ENCODE measurements at places on chromosomes 12 and 14.

DNA sequence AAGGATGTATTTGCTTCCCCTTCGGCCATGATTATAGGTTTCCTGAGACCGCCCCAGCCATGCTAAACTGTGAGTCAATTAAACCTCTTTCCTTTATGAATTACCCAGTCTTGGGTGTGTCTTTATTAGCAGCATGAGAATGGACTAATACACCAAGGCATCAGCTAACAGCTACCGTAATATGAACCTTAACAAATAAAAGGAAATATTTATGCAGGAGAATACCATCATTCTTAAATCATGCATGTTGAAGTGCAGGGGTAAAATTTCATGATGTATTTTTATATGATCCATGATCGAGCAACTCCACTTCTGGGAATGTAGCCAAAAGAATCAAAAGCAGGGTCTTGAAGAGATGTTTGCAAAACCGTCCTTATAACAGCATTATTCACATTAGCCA lies 379.0 kb downstream of the NPAS3 start:
- DNase-seq = no peak

GRCh38 chr12:99498756-99499155 lies 148.8 kb upstream of the GARIN6 start:
- DNase-seq = no peak

DNA sequence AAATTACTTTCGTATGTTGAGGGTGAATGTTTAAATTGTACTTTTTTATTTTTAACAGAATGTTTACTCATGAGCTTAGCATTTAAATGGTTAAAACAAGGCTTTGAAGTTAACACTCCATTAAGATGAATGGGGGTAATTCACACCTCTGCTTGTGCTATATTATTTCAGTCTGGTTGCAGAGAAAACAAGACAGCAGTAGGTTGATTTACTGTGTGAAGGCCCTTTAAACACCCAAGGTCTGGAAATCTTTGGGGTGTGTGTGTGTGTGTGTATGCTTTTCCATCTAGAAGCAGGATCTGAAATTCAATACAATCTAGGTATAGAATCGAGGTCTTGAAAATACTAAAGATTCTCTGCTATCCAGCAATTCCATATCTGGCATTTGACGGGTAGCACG lies 83.8 kb downstream of the SLC38A6 start:
- DNase-seq = no peak

- no peak for DNase-seq
These were observed 624 bp downstream of the RIN3 start for GRCh38 chr14:92513966-92514843.

GRCh38 chr14:38490273-38490672 lies 234.4 kb upstream of the CLEC14A start:
- DNase-seq = no peak

DNA sequence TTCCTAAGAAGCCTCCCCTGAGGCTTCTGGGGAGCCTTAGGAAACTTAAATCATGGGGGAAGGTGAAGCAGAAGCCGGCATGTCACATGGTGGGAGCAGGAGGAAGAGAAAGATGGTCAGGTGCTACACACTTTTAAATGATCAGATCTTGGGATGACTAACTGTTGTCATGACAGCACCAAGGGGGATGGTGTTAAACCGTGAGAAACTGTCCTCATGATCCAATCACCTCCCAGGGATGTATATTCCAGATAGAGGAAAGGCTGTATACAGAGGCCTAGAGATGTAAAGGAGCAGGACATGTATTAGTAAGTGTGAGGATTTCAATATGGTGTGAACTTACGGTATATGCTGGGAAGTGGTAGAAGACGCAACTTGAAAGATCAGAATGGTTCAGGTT lies 121.1 kb downstream of the CAND1 start:
- no peak for DNase-seq

GRCh38 chr12:5643266-5643665 lies 211.4 kb downstream of the NTF3 start:
- no peak for DNase-seq

- peak; percentile 47 for DNase-seq
These were observed 17.4 kb downstream of the NPC2 start for GRCh38 chr14:74475678-74476077.

Measured in suppressor macrophage treated with lipopolysaccharide for 4 hours (primary cell).